ENCODE measurements at places on chromosomes 4 and X.

DNA sequence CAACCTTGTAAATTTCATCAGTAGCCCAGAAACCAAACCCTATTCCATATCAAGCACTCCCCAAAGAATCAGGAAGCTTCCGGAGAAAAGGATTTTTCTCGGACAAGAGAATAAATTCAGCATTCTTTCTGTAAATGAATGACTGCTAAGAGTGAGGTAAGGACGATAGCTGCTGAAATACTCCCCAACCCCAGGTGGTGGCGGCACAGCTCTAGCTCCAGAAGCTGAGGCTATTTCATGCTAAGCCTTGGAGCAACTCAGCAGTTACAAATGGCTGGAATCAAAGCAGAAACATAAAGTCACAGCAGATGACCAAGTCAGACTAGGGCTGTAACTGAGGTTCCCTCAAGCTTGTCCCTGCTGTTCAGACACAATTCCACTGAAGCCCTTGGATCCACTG is 13.9 kb upstream of the PCDH19 start:
- DNase-seq, result no peak

- peak; percentile 51 for DNase-seq
Observed at GRCh38 chrX:13087322-13088155, 43.1 kb upstream of the FAM9C start.

GRCh38 chr4:93983140-93983539 is 154.6 kb downstream of the ATOH1 start:
- DNase-seq, result no peak

DNA sequence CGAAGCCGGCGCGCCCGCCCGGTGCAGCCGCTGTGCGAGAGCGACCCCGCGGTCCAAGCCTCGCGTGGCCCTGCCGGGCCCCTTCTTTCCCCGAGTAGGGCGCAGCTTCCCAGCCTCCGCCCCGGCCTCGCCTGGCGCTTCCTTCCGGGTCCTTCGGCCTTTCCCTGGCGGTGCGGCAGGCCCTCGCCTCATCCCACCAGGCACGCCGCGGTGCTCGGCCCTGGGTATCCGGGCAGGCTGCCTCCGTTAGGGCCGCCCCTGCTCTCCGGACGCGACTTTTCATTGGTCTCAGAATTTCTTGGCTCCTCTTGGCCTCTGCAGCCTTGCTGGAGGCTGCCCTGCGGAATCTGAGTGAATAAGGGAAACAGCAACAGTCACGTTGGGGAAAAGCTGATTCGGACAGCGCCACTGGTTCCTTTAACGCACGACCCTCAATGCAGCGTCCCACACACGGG is 429 bp downstream of the UVSSA start:
- DNase-seq, result peak; percentile 80

- peak; percentile 48 for DNase-seq
Observed at GRCh38 chr4:155353923-155354540, 22.7 kb downstream of the MAP9 start.

DNA sequence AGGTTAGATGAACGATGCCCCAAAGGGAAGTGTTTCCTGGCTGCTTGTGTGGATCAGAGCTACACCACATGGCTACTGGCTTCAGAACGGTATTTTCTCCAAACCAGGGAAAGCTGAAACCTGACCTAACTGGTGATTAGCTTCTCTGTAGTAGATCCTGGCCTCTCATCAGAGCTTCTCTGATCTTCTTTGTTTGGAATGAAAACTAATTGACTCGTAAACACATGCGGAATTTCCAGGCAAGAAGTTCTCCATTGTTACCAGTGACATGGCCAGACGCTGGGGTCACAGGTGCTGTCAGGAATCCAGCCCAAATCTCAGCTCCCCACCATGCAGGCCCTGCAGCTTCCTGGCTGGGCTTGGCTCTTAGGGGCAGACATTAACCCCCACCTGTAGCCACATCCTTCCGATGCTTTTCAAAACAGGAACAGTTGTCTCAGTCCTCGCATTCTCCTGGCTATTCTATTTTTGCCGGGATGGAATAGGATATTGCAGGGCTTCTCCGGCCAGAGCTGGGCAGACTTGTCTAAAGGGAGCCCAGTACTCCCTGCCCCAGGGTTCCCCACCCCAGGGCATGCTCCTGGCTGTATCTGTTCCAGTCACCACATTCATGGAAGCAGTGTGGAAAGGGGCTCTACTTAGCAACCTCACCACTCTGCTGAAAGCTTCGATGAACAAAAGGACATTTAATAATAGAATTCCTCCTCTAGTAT is 305.4 kb upstream of the F9 start:
- no peak for DNase-seq

- DNase-seq, result no peak
Observed at GRCh38 chr4:184286358-184286757, 68.7 kb upstream of the ENPP6 start.

DNA sequence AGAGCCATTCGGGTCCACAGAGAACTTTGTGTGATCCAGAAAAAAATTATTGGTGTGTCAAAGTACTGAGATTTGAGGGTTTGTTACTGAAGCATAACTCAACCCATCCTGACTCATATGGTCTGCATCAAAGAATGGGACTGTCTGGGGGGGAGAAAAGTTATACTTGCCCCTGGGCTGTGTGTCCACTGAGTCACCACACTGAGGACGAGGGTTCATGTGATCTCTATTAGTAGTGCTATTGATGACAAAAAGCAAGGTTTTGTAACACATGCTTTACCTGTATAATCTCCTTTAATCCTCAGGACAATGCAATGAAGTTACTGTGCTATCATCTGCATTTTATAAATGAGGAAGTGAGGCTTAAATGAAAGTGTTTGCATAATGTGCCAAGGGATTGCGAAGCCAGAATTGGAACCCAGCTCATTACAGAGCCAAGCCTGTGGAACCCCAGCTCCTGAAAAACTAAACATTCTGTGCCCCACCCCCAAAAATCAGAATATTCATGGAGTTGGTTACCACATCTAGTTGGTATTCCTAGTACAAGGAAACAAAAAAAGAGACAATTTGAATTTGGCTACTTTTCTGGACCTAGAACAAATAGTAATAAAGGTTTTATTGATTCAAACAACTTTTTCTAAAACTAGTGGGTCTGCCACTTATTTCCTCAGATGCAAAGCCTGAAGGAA is 31.2 kb downstream of the CCDC149 start:
- no peak for DNase-seq

DNA sequence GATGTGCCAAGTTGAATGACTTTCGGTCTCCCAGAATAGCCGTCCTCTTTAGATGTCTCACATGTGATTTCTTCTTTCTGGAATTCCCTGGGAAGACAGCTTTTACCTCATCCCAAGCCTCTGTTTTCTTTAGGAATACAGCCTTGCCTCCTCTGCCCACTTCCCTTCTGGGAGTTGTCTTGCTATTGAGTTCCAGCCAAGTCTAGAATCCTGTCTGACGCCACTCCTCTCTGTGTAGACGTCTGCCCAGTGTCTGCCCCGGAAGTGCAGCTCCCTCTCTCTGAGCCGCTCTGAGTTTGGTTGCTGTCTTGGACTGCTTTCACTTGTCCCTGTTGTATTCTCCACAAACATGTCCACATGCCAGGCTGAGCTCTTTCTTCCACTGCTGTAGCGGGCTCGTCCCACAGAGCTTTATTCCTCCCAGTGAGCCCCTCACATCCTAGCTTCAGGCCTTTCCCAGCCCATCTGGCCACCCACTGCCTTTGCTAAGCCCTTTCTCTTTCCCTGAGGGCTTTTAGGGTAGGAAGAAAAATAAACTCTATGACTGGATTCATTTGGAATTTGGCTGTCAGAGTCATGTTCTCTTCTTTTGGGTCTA is 9.0 kb upstream of the IGFBP7 start:
- peak; percentile 98 for DNase-seq

- DNase-seq, result no peak
Observed at GRCh38 chr4:143082701-143083100, 102.0 kb upstream of the USP38 start.

- DNase-seq, result peak; percentile 27
Observed at GRCh38 chrX:17038681-17039161, 92.3 kb downstream of the REPS2 start.

DNA sequence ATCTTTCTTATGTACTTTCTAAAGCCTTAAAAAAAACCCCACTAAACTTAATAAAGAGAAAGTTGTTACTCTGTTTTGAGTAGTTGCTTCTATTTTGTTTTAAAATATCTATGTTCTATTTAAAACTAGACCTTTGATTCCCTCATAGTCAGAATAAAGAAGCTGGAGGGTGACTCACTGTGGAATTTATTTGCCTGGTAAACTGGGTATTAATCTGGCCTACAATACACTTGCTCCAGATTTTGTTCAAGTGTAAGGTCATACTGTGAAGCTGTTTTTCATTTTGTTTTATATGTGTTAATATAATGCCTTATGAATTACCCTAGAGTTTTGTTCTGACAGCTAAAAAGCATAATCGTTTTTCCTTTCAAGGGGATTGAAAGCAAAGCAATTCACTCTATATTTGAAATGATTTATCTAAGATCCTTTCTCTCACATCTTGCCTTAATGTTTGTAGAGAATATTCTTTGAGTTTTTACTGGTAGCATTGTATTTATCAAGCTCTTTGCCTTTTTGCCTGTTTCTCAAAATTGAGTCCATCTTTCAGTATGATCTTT is 277.4 kb upstream of the PITX2 start:
- DNase-seq, result peak; percentile 40

DNA sequence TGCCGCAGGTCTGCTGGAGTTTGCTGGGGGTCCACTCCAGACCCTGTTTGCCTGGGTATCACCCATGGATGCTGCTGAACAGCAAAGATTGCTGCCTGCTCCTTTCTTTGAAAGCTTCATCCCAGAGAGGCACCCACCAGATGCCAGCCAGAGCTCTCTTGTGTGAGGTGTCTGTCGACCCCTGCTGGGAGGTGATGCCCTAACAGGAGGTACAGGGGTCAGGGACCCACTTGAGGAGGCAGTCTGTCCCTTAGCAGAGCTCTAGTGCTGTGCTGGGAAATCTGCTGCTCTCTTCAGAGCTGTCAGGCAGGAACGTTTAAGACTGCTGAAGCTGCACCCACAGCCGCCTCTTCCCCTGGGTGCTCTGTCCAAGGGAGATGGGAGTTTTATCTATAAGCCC is 162.7 kb downstream of the NAF1 start:
- DNase-seq, result no peak

DNA sequence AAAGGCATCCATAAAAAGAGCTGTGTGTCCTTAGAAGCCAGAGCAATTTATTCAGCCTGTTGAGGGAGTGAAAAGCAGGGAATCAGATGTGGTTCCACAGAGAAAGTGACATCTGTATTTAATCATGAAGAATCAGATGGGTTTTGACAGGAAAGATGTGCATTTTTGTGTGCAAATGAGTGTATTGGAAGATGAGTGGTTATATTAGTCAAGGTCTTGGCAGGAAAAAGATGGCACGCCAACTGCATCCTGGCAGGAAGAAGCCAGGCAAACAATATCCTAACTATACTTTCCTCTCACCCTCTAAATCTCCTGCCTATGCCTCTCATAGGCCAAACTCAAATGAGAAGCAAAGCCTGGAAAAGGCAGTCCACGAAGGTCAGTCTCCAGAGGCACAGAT is 59.1 kb downstream of the SCFD2 start:
- DNase-seq, result peak; percentile 92

DNA sequence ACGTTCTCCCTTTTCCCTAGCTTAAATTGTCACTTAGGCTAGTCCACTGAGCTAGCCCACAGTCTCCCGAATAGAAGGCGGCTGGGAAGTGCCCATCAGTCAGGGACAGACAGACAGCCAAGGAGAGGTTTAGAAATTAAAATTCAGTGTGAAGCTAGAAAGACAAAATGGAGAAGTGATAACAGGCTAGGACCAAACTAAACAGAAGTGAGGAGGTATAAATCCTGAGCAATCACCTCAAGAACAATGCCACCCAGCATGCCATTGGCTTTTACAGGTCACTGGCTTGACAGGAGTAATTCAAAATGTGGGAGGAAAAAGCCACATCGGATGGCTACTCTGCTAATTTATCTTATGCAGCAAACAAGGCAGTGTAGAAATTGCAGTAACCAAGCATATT is 138.9 kb downstream of the MAPK10 start:
- no peak for DNase-seq

GRCh38 chrX:138946926-138947325 is 235.4 kb upstream of the FGF13 start:
- no peak for DNase-seq

DNA sequence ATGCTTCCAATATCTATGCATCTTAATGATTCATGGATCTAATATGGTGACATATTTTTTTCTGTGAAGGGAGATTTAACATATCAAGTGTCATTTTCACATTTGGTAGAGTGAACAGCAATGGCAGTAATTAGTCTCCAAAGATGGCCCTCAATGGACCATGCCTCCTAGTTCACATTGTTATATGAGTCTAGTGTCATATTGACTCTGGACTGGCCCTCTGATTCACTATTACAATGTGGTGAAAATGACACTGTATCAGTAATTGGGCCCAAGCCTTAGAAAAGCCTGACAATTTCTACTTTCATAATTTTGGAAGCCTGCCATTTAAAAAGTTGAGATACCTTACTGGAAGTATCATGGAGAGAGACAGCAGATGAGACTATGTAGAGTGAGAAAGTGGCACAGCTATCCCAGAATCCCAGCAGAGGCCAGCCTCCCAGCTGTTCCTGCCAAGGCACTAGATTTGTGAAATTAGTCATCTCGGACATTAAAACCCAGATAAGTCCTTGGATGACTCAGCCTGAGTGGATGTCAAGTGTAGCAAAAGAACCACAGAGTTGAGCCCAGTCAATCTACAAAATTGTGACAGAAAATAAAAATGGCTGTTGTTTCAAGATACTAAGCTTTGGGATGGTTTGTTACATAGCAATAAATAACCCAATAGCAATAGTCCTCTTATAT is 68.4 kb downstream of the ARHGEF38 start:
- peak; percentile 26 for DNase-seq

DNA sequence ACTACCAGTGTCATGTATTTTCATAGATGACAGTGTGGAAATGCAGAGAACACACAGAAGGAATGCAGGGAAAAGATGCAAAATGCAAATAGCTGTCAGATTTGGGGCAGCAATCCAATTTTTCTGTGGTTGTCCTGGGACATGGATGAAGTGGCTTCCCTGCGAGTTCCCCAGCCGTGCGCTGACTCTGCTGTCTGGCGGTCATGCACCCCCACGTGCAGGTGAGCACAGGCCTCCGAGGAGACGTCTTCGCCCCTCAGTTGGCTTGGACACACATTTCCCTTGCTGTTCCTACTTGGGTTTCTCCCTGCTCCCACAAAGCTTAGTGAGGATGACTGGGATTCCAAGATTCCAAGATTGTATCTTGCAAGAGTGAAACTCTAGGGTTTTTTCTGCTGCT is 24.4 kb downstream of the BLOC1S4 start:
- DNase-seq, result no peak

DNA sequence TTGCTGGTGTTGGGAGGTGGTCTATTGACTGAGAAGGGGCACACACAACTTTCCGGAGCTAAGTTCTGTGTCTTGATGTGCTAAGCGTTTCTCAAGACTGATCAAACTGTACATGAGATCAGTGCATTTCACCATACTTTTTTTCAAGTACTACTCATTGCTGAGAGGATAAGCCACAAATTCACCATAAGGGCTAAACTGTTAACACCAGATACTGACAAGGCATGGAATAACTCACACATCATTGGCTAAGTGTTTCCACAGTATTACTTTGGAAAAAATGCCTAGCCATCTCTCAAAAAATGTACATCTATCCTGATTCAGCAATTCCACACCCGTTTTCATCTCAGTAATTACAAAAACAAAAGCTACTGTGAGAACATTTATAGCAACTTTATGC is 13.0 kb downstream of the RBMX start:
- no peak for DNase-seq
